ENCODE measurements at places on chromosomes 2 and 18.

DNA sequence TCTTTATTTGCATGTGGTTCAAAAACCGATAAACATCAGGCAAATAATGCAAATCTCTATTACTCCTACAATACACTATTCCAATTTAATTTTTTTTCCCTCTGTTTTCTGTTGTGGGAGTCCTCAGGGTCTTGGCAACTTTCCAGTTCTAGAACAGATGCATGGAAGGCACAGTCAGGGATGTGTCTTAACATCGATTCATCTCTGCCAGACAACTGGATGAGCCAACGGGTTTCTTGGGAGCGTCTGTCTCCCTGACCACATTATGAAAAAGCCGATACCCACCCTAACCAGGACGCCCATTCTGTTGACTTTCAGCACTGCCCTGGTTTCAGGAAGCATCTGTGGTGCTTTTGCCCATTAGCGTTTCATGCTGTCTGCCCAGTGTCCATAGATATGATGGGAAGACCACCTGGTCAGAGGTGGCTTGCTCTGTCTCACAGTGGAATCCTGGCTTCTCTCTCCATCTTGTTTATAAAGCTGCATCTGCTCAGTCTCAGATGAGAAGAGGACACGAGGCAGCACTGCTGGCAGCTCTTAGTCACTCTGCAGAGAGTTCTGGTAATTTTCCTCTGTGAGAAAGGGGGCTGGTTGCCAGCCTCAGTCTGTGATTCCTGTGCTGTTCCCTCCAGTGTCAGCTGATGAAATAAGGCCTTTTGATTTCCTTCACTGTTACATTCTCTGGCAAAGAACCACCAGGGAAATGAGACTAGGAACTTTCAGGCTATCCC is 57.9 kb upstream of the KCNE4 start:
- no peak for DNase-seq

GRCh38 chr18:22563164-22563583 is 145.5 kb upstream of the CTAGE1 start:
- DNase-seq = peak; percentile 3

DNA sequence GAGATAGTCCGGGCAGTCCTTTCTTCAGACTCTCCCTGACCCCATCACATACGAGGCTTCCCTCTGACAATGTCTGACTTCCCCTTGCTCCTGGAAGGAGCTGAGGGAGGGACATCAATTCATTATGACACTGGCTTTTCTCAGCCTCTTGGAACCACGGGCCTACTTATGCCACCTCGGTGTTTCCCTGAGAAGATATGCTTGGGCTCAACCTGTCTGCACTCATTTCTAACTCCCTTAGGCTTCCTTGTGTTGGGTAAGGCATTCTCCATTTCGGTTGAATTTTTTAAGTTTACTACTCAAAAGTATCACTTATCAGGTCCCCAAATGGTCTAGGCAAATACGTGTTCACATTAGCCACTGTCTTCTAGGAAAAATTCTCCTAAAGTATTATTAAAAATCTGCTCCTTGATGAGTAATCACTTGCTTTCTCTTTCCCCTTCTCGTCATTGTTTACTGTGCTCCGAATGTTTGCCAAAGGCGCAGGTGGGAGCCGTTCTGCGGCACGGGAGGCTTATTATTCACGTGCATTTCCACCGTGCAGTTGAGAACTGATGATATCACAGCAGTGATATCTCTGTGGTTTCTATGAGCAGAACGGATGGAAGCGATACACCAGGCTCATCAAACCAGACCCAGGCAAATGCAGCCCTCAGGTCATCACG is 33.1 kb downstream of the ARL4C start:
- no peak for DNase-seq

DNA sequence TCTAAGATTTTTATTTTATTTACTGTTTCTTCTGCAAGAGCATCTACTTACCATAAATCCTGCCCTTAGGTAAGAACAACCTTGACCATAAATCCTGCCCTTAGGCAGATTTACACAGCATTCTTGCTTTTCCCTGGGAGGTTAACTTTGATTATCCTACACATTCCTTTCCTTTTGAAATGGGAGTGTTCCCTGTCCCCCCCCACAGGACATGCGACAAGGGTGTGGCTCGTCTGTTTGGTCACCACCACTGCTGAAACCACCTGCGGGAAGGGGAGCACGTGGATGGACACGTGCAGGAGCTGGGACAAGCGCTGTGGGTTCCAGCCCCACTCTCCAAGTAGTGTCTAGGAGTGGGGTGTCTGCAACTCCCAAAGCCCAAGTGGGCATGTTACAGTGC is 239.3 kb upstream of the SP5 start:
- no peak for DNase-seq

GRCh38 chr2:176885001-176885643 is 327.5 kb upstream of the HNRNPA3 start:
- DNase-seq = no peak

- no peak for DNase-seq
Measured at GRCh38 chr2:183070942-183071844, 7.4 kb upstream of the DUSP19 start.

DNA sequence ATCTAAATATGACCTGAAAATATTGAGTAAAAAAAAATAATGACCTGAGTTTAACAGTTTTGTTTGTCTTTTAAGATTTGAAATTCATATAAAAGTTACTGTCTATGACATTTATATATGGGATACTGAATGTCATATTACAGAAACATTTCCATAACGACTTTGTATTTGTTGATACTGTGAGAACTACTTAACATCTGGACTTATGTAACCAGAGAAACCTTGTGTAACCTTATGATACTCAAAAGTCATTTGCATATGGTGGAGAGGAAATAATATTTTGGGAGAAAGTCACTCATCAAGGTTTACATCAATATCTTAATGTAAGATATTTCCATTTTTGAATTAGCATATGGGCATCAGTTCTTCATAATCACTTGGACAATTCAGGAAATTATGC is 12.6 kb downstream of the MFSD6 start:
- DNase-seq = no peak

DNA sequence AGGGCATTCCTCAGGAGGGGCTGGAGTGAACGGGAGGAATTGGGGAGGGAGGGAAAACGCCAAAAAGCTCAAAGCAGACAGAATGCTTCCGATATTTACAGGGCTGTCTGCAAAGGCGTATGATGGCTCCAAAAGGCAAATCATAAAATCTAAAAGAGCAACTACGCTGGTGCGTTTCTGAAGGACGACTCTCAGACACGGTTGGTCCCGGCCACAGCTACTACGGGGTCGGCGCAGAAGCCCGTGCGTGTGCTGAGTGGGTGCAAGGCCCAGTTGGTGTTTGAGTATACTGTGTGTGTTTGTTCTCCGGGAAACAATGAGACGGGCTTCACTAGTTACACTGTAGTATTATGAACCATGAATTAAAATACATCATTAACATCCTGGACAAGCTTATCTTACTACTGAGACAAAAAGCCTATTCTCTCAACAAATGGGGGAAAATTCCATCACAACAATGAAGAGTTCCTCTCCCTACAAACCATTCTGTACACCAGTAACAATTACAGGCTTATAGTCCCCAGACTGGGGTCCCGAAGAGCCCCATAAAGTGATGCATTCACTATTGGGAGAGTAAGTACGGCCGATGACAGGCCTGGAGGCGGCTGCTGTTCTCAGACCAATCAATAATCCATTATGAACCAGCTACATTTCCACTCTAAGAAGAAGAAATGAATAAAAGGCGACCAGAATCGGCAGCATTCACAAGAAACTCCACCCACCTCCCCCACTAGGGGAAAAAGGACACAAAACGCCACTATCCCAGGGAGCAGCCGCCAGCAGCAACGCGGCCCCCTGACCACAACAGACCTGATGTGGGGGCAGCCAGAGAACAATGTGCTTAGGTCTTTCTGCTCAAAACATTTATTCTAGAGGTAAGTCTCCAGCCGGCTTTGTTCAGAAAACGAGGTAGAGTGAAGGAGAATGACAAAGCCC is 43.4 kb downstream of the ZNF516 start:
- no peak for DNase-seq

DNA sequence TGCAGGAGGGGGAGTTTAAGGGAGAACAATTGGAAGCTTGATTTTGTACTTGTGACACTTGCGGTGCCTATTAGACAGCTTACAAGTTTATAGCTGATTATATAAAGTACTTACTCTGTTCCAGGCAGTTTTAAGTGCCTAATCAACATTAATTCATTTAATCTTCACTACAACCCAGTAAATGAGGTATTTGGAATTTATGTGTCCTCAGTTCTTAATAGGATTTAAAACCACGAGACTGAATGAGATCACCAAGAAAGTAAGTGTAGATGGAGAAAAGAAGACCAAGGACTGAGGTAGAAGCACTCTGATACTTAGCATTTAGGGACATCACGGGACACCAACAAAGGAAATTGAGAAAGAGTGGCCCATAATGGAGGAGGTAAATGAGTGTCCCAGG is 49.8 kb downstream of the ZC3H15 start:
- no peak for DNase-seq

- DNase-seq = no peak
Measured at GRCh38 chr2:96304606-96305005, 740 bp downstream of the SNRNP200 start.

DNA sequence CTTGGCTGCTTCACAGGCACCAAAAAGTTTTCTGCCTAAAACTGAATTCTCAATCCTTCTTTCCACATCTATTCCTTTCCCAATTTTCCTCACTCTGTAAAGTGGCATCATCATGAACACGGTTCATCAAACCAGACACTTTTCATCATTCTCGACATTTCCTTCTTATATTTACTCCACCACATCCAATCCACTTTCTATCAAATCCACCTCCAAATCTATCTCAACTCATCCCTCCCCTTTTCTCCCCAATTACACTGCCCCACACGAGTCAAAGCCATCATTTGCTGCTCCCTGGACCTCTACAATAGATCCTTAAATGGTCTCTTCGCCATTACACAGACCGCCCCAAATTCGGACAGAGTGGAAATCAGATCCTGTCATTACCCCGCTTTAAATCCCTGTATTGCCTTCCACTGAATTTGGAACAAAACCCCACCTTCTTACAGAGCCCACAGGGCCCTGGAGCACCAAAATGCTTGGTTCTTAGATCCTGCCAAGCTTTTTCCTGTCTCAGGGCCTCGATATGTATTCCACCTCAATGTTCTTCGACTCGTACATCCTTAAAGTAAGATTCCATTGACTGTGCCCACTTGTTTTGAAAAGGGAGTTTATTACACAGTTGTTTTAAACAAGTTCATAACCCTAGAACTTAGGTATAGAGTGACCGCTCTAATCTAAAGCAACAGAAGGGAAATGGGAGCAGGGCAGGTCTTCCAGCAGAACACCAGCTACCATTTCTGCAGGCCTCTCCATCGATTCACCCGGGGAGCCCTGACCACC is 856 bp downstream of the ACAA2 start:
- DNase-seq = no peak

GRCh38 chr2:14221466-14221865 is 411.1 kb upstream of the LRATD1 start:
- DNase-seq = no peak

- no peak for DNase-seq
Measured at GRCh38 chr2:175737722-175738361, 264.2 kb downstream of the LNPK start.

DNA sequence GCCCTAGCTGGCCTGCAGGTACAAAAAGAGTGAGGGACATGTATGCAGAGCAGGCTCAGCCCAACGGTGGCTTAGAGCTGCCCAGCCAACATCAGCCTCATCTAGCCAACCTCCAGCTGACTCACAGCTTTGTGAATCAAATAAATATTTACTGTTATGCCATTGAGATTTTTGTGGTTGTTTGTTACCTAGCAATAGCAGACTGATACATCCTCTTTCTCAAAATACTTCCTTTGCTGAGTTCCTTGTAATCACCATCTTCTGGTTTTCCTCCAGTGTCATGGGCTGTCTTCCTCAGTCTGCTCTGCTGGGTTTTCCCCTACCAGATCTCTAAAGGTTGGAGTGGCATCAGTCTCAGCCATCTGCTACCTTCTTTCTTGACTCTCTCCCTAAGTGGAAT is 126.6 kb upstream of the SLC1A4 start:
- no peak for DNase-seq

All from GM12878 (cell line).